Globus pallidus (tissue), 1 donor: ENCODE measurements at places on chromosomes 1 and 21.
A peak's percentile ranks its signal among the peaks of the same experiment; 100 is the strongest.

GRCh38 chr21:46352913-46353312 is 29.0 kb downstream of the PCNT start:
- DNase-seq, result no peak

DNA sequence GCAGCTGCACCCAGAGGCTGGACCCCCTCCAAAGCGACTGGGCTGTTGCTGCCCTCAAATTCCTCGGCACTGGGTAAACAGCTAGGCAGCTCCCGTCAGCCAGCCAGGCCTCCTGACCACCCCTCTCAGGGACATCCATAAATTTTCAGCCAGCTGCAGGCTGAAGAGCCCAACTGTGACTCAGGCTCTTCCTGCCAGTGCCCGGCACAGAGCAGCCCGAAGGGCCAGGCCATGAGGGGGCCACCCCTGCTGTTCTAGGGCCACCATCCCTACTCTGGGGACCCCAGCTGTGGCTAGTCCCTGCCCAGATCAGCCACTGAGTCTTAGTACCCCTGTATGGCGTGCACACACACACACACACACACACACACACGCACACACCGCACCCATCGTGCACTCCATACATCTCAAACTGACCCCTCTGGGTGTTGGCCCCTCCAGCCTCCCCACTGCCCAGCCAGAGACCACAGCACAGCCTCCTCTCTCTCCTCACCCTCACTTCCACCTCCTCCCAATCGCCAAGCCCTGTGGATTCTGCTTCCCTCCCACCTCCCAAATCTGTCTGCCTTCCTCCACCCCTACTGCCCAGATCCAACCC is 6.2 kb upstream of the LAPTM5 start:
- peak; percentile 78 for DNase-seq

DNA sequence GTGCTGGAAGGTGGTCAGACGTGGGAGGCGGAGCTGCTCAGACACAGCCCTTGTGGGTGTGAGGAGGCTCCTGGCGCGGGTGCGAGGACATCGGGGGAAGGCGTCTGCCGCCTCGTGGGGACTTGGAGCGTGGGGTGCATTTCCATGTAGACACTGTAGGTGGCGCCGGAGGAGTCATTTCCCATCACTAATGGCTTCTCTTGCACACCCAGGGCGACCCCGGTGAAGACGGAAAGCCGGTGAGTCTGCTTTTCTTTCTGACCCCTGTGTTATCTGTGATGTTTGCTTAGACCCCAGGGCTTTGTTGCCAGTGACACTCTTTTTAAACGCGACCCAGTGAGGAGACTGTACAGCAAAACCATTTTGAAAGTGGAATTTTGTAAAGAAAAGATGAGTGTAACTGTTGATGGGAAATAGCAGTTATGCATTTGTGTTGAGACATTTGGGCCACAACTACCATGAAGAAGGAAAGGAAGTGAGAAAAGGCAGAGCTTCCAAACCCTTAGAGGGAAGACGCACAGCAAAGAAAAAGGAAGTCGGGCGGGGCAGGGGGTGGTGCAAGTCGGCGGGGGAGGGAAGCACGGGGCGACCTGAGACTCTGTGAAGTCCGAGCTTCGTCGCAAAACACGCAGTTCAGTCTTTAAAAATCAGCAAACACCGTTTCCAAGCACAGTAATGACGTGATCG is 64.0 kb downstream of the SLC19A1 start:
- DNase-seq, result peak; percentile 52

GRCh38 chr21:16777041-16777720 is 735.7 kb upstream of the CXADR start:
- DNase-seq, result no peak

DNA sequence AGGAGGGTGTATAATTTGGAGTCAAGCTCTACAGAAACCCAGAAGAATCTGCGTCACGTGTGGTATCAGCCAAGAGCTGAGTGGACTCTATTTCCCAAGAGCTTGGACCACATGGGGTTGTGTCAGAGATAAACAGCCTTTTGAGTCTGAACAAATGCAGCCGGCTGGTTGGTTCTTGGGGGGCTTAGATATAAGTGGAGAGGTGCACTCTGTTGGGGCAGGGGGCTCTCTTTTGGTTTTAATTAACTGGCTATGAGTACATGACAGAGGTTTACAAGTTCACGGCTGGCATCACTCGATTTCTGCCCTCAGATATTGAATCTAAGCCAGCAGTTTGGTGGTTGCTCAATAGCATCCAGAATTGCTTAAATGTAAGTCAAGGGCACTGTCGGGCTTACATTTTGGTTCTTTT is 501 bp upstream of the MRAP start:
- DNase-seq, result no peak

GRCh38 chr1:209882942-209883340 is 55.1 kb upstream of the SYT14 start:
- DNase-seq, result no peak

DNA sequence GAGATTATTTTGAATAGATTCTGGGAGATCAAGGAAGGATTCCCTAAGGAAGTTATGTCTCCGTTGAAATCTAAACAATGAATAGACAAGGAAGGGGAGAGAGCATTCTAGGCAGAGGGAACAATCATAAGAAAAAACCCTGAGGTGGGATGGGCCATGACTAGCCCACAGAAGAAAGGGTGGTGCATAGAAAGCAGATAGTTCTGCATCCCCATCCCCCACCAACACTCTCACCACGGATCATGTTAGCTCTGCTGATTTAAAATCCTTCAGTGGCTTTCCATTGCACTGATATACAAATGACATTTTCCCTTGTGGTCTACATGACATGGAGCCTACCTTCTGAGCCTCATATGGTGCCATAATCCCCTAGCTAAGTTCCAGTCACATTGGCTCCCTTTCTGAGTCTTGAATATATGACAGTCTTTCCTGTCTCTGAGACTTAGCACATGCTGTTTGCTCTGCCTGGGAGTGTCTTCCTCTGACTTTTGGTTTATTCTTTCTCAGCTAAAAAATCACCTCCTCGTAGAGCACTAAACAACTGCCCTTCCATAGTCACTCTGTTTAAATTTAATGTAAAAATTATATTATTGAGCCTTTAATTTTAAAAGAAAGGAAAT is 15.2 kb downstream of the SCMH1 start:
- DNase-seq, result no peak

DNA sequence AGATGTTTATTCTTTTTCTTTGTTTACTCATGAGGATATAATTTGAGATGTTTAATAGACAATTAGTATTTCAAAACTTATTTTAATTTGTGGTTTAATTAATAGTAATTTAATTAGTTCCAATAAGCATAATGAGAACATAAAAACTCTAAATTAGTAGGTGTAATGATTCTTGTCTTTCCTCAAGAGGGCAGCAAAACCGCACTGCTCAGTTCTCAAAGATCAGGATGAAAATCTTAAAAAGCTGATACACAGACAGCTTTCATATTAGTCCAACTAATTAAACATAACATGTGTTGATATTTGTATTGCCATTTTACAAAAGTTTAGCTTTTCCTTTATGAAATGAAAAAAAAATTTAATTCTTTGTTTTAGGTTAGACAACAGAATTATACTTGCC is 106.7 kb upstream of the C21orf91 start:
- peak; percentile 32 for DNase-seq

DNA sequence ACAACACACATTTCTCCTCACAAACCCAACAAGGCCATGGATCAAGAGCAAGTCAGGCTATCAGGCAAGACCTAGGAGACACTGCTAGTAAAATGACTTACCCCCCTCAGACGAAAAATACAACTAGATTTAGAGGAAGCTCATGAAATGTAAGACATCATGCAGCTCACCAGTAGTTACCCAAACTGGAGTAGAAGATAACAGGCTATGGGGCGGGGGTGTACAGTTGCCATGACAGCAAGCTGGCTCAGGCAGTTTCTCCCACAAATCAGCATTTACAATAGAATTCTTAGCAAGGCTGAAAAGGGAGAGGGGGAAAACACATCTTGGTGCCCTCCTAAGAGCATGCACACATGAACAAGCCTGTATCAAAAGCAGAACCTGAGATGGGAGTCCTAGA is 13.9 kb downstream of the TPM3 start:
- no peak for DNase-seq

DNA sequence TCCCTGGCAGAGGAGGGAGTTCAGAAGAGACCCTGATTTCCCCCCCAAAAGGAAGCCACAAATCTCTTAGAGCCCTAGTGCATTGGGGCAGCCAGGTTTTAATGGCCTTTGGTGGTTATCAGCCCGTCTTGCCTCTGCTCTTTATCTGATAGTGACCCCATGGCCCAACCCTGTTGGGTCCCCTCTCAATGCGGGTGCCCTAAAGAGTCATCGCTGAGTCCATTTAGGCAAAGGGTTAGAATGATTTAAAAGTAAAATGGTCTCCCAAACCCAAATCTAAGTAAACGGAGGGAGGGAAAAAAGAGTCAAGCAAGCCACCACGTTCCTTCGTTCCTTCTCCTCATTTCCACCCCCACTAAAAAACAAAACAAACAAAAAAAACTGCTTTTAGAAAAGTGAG is 164.0 kb downstream of the RUNX1 start:
- DNase-seq, result no peak

- no peak for DNase-seq
Measured at GRCh38 chr21:26165331-26165730, 5.2 kb downstream of the APP start.
